ENCODE measurements at places on chromosomes 6 and 20.

- DNase-seq = no peak
These were observed 60.8 kb downstream of the FAXC start for GRCh38 chr6:99288668-99289067.

DNA sequence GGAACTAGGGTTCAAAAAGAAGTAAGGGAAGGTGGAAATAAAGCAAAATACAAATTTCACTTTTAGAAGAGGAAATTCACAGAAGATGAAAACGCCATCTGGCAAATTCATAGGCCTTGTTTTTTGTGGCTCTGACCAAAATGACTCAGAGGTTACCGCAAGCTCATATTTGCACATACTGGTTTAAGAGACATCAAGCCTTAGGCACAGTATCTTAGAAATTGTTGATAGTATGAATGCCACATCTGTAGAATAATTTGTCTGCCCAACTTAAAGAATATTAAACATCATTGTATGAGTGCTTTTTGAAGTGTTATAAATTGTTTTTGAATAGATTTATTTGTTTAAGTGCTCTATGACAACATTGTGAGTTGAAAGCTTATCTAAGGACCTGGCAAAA, 10.6 kb downstream of the TAAR1 start:
- DNase-seq = no peak

DNA sequence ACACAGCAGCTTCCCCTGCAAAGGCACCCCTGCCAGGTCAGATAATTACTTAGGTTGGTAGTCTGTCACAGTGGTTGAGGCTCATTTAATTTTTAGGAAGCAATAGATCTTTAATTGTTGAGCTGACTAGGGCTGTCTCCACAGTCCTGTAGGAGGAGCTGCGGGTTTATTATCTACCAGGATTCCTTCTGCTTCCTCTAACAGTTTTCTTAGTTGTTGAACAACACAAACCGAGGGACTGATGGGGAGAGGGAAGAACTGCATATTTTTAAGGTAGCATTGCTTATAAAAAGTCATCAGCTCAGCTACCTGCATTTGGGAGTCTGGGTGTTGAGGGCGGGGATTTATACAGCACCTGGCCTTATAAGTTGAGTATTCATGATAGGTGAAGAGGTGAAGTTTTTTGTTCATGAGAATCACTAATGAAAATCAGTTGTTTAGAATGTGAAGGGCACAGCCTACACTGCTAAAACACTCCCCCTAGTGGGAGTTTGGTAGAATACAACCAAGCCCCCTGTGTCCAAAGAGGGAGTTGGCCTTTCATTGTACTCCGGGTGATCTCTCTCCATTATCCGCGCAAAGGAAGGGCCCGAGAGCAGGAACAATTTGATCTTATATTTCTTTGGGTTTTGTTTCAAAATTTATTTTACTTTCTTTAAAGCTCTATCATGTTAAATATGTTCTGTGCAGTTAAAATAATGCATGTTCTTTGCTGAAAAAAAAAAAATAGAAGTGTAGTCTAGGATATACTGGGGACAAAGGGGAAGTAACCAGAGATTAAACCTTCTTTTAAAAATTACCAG, 69.6 kb downstream of the SSR1 start:
- DNase-seq = no peak

DNA sequence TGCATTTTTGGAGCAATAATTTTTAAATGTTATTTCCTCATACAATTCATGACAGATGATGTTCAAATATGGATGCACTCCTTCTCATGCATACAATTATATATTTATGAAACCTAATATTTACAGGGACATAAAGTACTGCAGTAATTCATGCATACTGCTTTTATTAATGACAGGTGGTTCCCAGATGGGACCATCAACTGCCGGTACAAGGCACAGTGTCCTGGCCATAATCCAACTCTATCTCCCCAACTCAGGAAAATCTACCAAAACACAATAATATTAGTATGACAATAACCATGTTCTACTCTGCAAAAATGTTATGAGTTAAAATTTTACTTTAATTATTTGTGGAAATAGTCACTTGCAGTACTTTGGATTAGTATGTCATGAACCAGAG, 77.8 kb downstream of the VIP start:
- DNase-seq = no peak

- DNase-seq = no peak
These were observed 3.9 kb downstream of the CNPY3 start for GRCh38 chr6:42933205-42933604.

DNA sequence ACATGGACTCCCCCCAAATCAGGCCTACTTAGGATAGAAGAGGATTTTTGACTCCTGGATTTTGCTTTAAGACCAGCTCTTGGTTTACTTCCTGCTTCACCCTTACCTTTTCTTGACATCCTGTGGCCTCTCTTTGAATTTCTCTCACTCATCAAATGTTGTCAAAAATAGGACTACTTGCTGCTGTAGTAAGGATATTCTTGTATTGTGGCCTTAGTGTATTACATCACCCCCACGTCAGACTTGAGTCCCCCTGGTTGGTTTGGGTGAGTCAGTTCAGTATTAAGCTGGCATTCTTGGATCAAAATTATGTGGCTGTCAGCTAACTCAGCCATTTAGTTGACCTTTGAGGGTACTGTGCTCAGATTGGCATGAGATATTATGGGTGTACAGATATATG, 1.1 kb downstream of the TPX2 start:
- no peak for DNase-seq

DNA sequence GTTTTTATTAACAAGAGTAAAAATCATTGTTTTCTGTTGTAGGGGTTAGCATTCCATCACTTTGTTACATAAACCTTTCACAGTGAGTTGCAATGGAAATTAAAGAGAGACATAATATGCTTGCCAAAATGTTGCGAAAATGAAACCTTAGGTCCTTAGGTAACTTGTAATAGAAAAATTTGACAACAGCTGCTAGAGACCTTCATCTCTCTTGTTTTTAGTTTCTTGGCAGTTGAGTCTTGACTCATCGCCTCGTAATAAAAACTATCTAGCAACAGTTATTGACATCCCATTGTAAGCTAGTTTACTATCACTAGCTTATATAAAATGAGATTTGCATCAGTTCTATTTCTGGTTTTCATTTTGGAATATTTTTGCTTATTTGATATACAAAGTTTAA, 179.0 kb upstream of the MMS22L start:
- DNase-seq = no peak

DNA sequence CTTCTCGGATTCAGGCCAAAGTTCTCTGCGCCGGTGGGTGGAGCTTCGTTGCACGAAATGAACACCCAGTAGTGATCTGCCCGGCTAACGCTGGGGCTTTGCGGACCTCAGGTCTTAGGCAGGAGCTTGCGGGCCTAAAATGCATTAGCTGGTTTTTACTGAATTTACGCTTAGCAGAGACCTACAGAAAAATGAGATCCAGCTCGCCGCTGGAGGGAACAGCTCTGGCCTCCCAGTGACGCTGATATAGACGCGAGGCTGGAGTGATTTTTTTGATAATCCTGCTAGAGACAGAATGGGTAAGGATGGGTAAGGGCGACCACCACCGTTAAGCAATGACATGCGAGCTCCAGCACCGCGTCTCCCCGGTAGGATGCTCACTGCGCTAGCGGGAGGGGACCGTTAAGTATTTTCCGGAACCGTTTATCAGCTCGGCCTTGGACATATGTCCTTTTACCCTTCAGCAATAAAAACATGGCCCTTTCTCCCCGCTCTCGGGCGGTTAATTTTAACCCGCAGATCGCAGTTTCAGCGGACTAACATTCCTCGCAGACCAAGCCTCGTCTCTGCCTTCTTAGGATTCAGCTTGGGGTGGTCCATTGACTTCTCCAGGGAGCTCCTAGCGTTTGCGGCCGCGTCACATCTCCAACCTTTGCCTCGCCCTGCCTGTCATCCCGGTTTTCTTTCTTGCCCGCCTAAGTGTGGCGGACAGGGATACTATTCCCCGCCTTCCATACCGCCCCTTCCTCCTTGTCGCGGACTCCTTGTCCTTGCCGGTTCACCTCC, 109.3 kb downstream of the GPX5 start:
- no peak for DNase-seq

- no peak for DNase-seq
These were observed 597.9 kb downstream of the COL12A1 start for GRCh38 chr6:74607934-74608333.

GRCh38 chr20:51337126-51337805, 205.3 kb downstream of the NFATC2 start:
- DNase-seq = no peak

GRCh38 chr6:98946266-98946878, 1.4 kb downstream of the FBXL4 start:
- no peak for DNase-seq

DNA sequence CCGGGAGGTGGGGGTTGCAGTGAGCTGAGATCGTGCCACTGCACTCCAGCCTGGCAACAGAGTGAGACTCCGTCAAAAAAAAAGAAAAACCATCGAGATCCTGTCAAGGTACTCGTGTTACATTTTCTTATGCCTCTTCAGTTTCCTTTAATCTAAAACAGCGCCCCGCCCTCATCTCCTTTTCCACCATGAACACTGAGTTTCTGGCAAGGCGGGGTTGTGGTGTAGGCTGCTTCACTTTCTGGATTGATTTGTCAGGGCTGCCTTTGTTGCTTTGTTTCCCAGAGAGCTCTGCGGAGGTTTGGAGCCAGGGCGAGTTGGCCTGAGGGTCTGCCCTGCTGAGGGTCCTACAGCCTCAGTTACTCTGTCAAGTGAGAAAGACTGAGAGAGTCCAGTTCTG, 8.9 kb downstream of the ITPR3 start:
- no peak for DNase-seq

GRCh38 chr6:160996131-160996601, 4.6 kb downstream of the MAP3K4 start:
- DNase-seq = no peak

- DNase-seq = no peak
These were observed 113.5 kb upstream of the PHACTR1 start for GRCh38 chr6:12602951-12603672.

DNA sequence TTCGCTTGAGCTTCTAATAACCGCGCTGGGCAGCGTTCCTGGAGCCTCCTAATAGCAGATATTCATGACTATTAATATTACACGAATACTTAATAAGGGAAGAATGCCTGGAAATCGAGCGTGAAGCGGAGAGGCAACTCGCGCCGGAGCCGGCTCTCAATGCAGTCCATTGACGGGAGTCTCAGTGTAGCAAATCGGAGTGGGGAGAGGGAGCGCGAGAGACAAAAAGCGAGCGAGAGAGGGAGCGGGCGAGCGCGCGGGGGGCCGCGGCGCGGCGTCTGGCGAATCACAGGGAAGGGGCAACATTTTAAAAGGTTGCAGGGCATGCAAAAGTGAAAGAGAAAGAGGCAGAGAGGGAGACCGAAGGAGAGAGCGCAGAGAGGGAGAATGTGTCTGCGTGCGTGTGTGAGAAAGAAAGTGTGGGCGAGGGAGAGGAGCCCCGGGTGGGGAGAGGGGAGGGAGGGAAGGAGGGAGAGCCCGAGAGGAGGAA, 2.9 kb downstream of the TFAP2A start:
- no peak for DNase-seq

- DNase-seq = no peak
These were observed 224.9 kb upstream of the DTNBP1 start for GRCh38 chr6:15887491-15888461.

- peak; percentile 34 for DNase-seq
These were observed 83.4 kb upstream of the ASF1A start for GRCh38 chr6:118810420-118811027.

DNA sequence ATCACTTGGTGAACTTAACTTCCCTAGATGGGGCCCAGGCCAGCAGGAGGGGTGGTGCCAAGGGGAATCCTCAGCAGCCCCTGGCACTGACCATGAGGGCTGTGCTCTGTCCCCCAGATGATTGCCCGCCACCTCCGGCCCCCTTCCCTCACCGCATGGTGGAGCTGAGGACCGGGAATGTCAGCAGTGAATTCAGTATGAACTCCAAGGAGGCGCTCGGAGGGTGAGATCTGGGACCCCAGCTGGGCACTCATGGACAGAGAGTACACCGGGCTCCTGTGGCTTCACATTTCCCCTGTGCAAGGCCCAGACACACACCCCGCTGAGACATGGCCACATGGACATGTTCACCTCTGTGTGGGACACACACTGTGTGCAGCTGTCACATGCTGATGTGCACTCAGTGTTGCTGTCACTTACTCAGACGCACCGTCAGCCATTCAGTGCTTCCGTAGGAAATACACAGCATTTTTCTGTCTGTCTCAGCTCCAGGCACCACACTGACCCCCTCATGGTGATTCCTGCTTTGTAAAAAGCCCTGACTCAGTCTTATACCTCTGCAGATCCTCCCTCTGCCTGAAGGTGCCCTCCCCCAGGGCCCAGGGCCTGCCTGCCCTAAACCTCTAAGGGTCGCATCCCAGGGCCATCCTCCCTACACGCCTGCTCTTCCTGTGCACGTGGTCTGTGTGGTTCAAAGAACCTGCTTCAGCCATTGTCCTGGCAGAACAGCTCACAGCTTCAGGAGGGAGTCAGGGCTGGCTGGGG, 4.4 kb downstream of the MYLK2 start:
- DNase-seq = no peak

DNA sequence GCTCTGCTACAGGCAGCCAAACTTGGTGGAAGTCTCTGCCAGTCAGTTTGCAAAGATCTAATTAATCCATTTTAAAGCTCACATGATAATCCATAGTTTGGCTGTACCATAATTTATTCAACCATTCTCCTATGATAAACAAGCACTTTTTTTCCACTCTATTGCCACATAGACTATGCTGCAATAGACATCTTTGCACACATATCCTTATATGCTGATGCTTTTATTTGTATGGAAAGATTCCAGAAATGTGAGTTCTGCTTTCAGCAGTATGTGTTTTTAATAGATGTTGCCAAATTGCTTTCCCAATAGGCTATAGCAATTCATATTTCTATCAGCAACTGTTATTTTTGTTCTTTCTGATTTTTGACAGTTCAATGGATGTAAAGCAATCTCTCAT, 628.0 kb downstream of the KIF16B start:
- no peak for DNase-seq

GRCh38 chr6:76633259-76633658, 560.8 kb upstream of the IMPG1 start:
- no peak for DNase-seq

DNA sequence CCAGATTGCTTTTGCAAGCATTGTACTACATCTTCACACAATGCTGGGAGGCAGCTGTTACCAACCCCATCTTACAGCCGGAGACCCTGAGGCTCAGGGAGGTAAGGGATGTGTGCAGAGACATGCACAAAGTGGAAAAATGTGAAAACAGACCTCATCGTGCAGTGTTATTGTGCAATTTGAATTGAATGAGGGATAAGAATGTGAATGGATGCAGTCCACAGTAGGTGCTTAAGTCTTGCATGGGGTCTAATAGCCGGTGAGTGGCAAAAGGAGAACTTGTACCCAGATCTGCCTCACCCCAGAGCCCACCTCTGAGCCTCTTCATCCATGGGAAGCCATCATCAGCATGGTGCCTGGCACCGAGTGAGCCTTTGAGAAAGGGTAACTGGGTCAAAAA, 42.1 kb downstream of the SLC52A3 start:
- DNase-seq = no peak

- no peak for DNase-seq
These were observed 22.1 kb upstream of the ZNF184 start for GRCh38 chr6:27494987-27495385.

- no peak for DNase-seq
These were observed 134.1 kb upstream of the CITED2 start for GRCh38 chr6:139508576-139508975.
